Stimulated activated CD4-positive, alpha-beta T cell treated with anti-CD3 and anti-CD28 coated beads, Interleukin-2, amount 100 ng/mL, for 24 hours (primary cell): ENCODE measurements at places on chromosomes 4 and X.

- DNase-seq, result no peak
Measured at GRCh38 chr4:99571883-99572282, 2.7 kb upstream of the MTTP start.

DNA sequence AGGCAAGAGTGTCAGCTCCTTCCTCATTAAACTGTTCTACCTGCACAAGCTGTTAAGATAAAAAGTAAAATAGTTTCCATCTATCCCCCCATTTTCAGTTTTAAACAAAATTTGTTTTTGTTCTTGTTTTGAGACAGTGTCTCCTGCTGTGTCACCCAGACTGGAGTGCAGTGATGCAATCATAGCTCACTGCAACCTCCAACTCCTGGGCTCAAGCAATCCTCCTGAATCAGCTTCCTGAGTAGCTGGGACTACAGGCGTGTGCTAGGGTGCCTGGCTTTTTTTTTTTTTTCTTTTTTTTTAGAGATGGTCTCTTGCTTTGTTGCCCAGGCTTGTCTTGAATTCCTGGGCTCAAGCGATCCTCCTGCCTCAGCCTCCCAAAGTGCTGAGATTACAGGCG is 105.4 kb downstream of the HS6ST2 start:
- DNase-seq, result no peak

- no peak for DNase-seq
Measured at GRCh38 chrX:42678133-42678532, 99.8 kb downstream of the PPP1R2C start.

- DNase-seq, result no peak
Measured at GRCh38 chr4:6032249-6033244, 14.3 kb upstream of the C4orf50 start.

GRCh38 chr4:26083987-26084386 is 170.0 kb downstream of the SMIM20 start:
- DNase-seq, result no peak

DNA sequence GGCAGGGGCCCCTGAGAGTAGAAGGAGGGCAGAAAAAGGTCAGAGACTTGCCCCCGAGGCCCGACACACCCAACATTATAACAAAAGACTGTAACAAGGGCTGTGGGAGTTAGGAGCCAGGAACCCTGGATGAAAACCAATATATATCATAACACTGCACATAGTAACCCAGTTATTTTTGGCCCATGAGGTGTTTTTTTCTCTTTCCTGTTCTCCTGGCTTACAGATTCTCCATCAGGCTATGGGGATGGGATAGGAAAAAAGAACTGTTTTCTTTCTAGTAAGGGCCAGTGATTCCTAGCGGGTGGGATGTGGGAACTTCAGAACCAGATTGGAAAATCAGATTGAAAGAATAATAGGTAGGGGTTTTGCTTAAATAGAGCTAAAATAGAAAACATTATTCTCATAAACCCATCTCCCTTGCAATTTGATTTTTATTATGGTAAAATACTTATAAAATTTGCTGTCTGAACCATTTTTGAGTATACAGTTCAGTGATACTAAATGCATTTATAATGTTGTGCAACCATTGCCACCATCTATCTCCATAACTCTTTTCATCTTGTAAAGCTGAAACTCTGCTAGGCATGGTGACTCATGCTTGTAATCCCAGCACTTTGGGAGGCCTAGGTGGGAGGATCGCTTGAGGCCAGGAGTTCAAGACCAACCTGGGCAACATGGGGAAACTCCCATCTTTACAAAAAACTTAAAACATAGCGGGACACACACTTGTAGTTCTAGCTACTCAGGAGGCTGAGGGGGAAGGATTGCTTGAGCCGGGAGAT is 33.5 kb downstream of the SNX25 start:
- no peak for DNase-seq

GRCh38 chr4:140743194-140743931 is 12.8 kb downstream of the TBC1D9 start:
- no peak for DNase-seq

DNA sequence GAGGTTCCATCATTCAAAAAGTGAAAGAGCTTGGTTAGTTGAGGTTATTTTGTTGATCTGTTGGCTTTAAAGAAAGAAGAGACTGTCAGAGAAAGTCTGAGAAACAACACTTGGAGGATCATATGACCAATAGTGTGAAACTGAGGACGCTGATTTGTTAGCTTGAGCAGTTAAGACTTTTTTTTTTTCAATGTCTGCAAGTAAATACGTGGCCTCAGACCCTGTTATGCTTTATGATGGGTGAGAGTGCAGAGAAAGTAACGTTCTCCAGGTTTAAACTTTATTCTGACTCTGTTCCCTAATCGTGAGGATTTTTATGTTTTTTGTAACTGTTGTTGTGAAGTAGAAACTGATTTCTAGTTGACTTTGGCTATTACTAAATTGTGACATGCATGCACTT is 45.9 kb downstream of the GAB1 start:
- DNase-seq, result no peak

GRCh38 chrX:24954732-24955131 is 61.0 kb downstream of the ARX start:
- no peak for DNase-seq

DNA sequence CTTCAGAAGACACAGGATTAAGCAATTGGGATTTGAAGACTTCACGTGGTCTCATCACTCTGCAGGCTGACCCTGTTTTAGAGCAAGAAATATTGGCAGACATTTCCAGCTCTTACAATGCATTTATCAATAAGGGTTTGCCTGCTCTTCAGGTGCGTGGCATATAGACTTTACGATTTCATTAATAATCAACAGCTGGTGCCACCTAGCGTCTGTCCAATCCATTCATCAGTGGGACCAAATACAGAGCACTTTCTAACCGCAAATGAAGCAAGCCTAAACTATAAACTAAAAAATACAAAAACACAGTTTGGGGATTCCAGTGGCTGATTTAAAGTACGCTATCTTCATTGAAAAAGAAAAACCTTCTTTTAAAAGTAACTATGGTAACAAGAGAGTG is 125.4 kb upstream of the DMD start:
- no peak for DNase-seq

GRCh38 chr4:70713453-70714078 is 8.2 kb upstream of the RUFY3 start:
- no peak for DNase-seq

DNA sequence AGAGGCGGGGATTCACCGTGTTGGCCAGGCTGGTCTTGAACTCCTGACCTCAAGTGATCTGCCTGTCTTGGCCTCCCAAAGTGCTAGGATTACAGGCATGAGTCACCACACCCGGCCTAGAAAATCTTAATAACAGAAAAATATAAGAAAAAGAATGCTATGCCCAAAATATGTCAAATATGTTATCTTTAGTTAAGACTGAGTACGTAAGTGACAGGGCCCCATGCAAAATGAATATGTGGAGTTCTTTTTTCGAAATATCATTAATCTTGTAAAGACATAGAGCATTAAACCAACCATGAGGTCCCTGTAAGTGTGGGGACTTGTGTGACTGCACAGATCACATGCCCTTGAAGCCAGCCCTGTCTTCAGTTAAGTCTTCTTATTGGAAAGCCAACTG is 8.9 kb upstream of the ZNF518B start:
- DNase-seq, result no peak

GRCh38 chrX:10608099-10608498 is 12.3 kb downstream of the MID1 start:
- DNase-seq, result no peak

GRCh38 chr4:123896446-123897071 is 500.0 kb downstream of the SPRY1 start:
- no peak for DNase-seq

DNA sequence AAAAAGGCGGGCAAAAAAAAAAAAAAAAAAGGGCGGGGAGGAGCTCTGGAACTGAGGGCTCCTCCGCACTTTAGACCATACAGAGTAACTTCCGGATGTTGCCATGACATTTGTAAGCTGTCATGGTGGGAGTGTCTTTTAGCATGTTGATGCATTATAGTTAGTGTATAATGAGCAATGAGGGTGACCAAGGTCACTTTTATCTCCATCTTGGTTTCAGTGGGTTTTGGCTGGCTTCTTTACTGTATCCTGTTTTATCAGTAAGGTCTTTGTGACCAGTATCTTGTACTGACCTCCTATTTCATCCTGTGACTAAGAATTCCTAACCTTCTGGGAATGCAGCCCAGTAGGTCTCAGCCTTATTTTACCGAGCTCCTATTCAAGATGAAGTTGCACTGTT is 193.4 kb downstream of the UGT8 start:
- no peak for DNase-seq

GRCh38 chr4:158856852-158857251 is 88.0 kb downstream of the FNIP2 start:
- no peak for DNase-seq

GRCh38 chr4:20512033-20512792 is 188.0 kb upstream of the PACRGL start:
- DNase-seq, result no peak

DNA sequence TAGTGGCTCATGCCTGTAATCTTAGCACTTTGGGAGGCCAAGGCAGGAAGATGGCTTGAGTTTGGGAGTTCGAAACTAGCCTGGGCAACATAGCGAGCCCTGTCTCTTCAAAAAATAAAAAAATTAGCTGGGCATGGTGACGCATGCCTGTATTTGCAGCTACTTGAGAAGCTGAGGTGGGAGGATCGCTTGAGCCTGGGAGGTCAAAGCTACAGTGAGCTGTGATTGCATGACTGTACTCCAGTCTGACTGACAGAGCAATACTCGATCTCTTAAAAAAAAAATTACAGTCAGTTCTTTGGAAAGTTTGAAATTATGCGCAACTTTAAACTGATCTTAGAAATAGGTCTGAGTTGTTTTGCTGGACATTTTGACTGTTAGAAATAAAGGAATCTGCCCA is 55.8 kb downstream of the DOCK11 start:
- no peak for DNase-seq
